ENCODE measurements at places on chromosomes 6 and 20.

DNA sequence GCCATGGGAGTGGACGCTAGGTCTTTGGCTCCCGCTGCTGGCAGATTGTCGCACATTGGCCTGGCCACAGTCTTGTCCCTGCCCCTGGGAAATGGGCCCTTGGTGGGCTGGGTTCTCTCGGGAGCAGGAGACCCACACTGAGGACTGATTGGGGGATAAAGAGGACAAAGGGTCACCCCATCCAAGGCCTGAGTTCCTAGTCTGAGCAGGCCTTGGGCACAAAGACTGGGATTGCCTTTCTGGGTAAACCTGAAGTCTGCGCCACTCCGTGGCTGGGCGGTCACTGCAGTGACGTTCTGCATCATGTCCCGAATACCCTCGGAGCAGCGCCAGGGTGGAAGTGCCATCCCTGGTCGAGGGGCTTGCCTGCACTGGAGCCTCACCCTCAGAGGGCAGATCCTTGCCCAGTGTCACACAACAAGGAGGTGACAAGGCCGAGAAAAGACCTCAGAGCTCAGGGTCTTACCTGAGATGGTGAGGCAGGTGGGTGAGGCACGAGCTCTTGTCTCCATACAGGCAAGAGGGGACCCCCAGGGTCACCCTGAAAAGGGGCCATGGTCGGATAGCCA is 36.1 kb upstream of the ZBP1 start:
- DNase-seq, result no peak

DNA sequence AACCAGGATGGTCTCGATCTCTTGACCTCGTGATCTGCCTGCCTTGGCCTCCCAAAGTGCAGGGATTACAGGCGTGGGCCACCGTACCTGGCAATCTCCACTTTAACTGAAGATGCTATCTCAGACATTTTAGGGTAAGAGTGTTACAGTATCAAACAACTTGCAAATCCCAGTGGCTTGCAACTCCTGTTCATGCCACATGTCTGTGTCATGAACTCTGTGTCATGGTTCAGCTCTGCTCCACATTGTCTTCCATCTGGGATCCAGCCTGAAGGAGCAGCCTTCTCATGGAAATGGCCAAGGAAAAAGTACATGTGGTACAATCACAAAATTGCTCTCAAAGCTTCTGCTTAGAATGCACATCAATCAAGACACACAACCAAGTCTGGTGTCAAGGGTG is 114.9 kb downstream of the MAP3K5 start:
- no peak for DNase-seq

DNA sequence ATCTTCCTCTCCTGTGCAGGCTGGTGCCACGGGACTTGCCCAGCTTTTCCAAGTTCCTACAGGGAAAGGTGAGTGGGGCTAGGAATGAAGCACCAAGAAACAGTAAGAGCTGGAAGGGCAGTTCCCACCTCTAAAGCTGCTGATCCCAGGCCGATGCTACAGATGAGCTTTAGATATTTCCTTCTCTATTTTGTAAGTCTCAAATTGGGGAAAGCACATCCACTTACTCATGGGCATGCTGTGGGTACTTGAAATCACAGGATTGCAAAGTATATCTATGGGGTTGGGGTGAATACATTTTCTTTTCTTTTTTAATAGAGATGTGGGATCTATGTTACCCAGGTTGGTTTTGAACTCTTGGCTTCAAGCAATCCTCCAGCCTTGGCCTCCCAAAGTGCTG is 3.1 kb downstream of the ZBTB2 start:
- DNase-seq, result no peak

DNA sequence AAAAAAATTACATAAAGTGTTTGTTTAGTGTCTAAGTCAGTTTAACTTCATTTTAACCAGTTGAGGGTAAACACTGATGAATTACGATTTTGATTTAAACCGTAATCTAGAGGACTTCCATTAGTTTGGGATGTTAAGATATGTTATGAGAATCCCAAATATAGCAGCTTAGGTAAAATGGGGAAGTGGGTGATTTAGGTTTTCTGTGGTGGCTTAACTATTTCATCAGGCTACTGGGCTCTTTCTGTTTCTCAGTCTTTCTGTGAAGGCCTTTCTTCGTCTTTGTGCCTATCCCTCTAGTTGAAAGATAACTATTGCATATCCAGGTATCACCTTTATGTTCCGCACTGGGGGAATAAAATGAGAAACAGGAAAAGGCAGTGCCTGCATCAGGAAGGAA is 27.9 kb downstream of the CENPW start:
- DNase-seq, result no peak

GRCh38 chr6:25525078-25525477 is 126.9 kb upstream of the SCGN start:
- DNase-seq, result no peak

DNA sequence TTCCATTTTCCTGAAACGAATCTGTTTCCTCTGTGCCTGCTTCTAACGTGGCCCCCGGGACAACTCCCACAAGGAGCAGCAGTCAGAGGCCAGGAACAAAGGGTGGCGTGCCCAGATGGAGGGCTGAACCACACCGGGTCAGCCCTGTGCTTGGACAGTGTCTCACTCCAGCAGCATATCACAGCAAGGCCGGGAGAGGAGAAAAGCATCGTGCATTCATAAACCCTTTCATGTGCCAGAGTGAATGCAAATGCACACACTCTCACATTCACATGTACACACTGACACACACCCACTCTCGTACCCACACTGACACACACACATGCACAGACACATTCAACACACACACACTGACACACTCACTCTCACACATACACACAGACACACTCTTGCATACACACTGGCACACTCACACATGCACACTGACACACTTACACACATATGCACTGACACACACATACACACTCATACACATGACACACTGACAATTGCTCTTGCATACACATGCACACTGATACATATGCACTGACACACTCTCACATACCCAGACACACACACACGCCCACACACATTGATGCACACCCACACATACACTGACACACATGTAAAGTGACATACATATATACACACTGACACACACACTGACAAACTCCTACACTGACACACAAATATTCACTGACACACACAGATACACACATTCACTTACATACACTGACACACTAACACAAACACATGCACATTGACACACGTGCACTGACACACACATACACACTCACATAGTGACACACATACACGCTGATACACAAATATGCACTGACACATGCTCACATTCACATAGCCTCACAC is 237.0 kb downstream of the LRFN2 start:
- DNase-seq, result no peak

DNA sequence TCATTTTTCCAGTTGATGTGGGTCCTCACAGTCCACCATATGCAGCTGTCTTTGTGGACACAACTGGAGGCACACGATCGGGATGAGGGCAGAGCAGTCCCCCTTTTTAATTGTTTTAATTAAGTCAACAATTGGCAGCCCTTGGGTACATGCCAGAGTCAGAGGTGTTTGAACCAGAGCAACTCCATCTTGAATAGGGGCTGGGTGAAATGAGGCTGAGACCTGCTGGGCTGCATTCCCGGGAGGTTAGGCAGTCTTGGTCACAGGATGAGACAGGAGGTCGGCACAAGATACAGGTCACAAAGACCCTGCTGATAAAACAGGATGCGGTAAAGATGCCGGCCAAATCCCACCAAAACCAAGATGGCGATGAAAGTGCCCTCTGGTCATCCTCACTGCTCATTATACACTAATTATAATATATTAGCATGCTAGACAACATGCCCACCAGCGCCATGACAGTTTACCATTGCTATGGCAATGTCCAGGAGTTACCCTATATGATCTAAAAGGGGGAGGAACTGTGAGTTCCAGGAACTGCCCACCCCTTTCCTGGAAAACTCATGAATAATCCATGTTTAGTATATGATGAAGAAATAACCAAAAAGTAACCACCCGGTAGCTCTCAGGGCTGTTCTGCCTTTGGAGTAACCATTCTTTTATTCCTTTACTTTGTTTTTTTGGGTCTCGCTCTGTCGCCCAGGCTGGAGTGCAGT is 31.8 kb upstream of the BLCAP start:
- no peak for DNase-seq

DNA sequence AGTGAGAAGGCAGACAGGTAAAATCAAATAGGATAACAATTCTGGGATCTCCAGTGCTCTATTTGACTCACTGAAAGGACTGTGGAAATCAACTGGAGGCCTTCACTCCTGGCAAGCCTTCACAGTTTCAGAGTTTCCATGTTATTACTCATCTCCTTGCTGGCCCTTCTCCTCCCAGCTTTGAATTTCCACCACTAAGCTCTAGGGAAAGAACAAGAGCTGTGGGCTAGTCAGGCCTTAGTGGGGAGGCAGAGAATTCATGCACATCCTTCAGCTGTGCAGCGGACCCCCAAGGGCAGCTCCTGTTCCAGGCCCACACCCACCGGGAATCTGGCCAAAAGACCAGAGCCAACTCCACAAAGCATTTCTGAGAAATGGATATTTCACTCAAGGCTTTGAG is 26.0 kb downstream of the MYLIP start:
- peak; percentile 59 for DNase-seq

GRCh38 chr6:109336221-109336961 is 45.9 kb downstream of the CD164 start:
- no peak for DNase-seq

GRCh38 chr20:58690396-58691135 is 2.0 kb upstream of the NPEPL1 start:
- DNase-seq, result no peak

GRCh38 chr20:51650685-51651134 is 108.2 kb upstream of the NFATC2 start:
- peak; percentile 12 for DNase-seq

GRCh38 chr6:45718871-45719270 is 296.8 kb downstream of the CLIC5 start:
- DNase-seq, result no peak

GRCh38 chr6:154529957-154530356 is 19.5 kb upstream of the CNKSR3 start:
- DNase-seq, result no peak

DNA sequence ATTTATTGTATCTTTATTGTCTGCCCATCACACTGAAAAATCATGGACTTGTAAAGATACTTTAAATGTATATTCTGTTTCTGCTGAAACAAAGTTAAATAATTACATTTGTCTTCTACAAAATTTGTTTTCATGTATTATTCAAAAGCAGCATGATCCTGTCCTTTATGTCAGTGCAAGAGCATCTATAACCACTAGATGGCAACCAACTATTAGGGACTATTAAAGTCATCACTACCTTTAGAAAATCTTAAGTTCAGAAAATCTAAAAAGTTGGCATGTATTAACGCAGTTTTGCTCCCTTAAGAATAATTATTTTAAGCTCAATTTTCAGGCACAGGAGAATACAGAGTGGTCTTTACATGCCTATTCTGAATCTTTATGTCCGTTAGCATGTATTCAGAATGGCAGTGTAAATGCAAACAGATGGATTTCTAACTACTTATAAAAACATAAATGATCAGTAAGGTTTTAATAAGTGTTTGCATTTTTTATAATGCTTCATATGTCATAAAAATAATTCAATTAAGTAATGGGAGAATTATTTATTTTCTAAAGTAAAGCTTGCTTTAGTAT is 17.8 kb downstream of the TMEM30A start:
- no peak for DNase-seq

GRCh38 chr6:69265706-69266105 is 531.1 kb downstream of the LMBRD1 start:
- no peak for DNase-seq

DNA sequence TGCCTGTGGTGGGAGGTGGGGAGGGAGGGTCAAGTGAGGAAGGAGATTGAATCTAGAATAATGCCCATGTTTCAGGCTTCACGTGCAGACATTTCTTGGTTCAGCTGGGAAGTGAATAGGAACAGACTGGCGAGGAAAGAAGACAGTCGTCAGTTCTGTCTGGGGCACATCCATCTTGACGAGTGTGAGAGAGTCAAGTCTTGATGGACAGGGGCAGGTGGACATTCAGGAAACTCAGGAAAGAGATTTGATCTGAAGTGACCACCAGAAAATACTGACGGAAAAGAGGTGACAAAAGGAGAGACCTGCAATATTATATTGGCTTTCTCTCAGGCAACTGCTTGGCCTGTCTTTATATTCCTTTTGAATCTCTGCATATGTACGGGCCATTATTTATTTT is 68.6 kb downstream of the ESR1 start:
- DNase-seq, result no peak

DNA sequence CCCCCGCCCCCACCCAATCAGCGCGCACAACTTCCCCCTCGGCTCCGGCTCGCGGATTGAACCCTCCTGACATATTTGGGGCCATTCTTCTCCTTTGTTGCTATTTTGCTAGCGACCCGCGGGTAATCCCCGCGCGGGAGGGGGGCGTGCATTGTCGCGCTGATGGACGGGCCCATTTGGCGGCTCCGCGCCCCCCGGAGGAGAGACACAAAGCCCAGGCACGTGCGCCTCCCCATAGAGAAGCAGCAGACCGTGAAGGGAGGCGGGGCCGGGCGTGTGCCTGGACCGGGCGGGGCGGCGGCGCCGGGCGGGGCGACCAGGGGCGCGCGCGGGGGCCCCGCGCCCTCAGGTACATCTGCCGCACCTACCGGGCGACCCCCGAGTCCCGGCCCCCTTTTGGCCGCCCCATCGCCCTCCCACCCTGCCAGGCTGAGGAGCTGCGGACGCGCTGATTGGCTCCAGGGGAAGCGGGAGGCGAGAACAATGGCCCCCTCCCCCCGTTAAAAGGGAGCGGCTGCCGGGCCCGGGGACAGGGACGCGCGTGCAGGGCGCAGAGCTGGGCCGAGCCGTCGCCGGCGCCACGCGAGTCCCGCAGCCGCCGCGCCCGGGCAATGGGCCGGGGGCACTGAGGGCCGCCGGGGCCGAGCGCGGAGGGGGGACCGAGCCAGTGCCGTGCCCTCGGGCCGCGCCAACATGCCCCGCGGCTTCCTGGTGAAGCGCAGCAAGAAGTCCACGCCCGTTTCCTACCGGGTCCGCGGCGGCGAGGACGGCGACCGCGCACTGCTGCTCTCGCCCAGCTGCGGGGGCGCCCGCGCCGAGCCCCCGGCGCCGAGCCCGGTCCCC is at the start of gene INSM1:
Gene INSM1, plus strand, starts transcription at position 530 of the 843 bp plus-strand sequence. Its CDS starts 164 bp downstream, at position 694.
- no peak for DNase-seq

DNA sequence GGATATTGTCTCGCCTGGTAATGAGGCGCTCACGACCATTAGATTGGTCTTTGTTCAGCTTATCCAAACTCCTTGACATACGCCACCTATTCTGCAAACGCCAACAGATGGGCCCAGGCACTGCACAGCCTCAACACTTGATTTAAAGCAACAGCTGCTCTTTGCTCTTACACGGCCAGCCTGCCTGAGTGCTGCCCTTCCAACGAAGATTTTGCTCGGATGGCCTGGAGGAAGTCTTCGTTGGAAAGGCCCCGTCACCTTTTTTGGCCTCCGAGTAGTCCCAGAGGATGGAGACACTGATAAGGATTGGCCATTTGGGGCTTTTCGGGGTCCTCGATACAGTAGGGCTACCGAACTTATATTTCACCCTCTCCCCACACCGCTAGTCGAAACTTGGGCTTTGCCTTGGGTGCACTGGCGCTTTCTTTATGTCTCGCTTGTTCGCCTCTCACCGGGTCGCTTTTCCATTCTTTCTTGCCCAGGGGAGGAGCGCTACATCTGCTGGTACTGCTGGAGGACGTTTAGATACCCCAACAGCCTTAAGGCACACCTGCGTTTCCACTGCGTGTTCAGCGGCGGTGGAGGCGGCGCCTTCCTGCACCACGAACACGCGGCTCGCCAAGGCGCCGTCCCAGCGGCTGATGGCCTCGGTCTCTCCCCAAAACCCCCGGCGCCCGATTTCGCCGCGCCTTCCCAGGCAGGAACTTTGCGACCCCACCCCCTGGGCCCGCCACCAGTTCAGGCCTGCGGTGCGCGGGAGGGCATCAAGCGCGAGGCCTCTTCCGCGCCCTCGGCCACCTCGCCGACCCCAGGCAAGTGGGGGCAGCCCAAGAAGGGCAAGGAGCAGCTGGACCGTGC is 6.1 kb downstream of the PRDM13 start:
- DNase-seq, result no peak

- DNase-seq, result no peak
These were observed 46.9 kb upstream of the ADGRF4 start for GRCh38 chr6:47651505-47651944.
